HEK293T (cell line): ENCODE measurements at places on chromosomes 5 and 9.

- DNase-seq, result no peak
These were observed 26.1 kb upstream of the GLRA1 start for GRCh38 chr5:151950706-151951105.

DNA sequence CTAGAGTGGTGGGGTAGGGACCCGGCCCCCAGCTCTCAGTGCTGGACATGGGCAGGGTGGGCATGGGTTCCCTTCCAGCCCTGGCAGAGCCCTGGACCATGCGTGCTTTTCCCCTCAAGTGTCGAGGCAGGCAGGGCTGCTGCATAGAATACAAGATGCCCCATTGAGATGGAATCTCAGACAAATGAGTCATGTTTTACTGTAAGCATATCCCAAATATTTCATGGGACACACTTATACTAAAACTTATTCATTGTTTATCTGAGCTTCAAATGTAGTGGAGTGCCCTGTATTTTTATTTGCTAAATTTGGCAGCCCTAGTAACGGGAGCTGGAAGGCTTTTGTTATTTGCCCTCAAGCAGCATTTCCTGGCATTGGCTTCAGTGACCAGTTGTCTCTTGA lies 3.2 kb upstream of the RNU6ATAC start:
- DNase-seq, result no peak

DNA sequence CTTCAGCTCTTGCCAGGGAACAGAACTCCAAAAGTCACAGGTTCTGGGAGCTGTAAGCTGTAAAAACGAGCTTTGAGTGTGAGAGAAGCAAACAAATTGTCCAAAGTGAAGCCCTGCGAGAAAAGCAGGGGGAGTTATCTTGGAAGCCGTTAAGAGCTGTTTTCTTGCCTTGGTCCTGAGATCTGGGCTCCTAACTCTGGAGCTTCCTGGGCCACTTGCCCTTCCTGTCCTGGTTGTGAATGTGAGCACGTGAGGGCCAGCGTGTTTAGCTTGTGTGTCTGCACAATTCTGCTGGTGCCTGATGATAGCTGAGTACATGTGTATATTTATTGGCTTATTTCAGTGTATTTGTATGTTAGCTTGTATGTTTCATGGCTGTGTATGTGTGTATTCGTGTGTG lies 40.5 kb downstream of the DAB2IP start:
- DNase-seq, result no peak

DNA sequence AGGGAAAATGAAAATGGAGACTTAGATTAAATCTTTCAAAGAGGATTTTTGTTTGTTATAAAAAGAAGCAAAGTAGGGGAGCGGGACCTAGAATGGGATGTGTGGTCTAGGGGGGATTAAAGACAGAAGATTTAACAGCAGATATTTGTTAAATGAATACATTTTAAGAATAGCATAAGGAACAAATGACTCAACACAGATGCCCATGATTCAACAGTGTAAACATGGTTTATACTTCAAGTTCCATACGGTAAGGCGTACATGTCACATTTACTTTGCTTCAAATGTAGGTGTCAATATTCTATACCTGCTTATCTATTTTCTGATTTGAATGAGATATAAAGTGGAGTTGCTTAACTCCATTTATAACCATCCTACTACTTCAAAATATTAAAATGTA lies 1.5 kb downstream of the TICAM2 start:
- no peak for DNase-seq

- no peak for DNase-seq
These were observed 249.7 kb downstream of the ARHGAP26 start for GRCh38 chr5:143019614-143020515.

GRCh38 chr5:170110403-170111087 lies 4.8 kb downstream of the FOXI1 start:
- DNase-seq, result no peak

DNA sequence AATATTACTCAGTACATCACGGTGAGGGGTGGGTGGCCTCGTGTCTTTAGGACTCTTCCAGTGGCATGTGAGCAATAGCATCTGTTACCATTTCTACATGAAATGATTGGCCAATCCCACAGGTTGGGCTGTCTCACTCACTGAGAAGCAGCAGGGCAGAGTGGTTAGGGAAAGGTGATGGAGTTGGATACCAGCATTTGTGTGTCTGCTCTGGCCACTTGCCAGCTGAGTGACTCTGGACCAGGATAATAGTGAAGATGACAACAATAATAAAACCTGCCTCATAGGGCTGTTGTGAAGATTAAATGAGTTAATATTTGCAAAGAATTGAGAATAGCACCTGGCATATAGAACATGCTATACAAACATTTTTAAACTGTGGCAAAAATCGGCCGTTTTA lies 42.0 kb downstream of the IQGAP2 start:
- DNase-seq, result no peak

GRCh38 chr9:116144038-116144437 lies 9.6 kb upstream of the PAPPA start:
- no peak for DNase-seq

- DNase-seq, result peak; percentile 74
These were observed at the start of gene TUSC1 for GRCh38 chr9:25678147-25678666. Gene TUSC1 (minus strand): TSS chr9:25678444. CDS start chr9:25678312, 132 bp downstream.

- DNase-seq, result no peak
These were observed 21.4 kb downstream of the JMY start for GRCh38 chr5:79257314-79257713.

DNA sequence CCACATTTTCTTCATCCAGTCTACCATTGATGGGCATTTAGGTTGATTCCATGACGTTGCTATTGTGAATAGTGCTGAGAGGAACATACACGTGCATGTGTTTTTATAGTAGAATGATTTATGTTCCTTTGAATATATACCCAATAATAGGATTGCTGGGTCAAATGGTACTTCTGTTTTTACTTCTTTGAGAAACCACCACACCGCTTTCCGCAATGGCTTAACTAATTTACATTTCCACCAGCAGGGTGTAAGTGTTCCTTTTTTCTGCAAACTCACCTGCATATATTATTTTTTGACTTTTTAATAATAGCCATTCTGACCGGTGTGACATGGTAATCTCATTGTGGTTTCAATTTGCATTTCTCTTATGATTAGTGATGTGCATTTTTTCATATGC lies 82.2 kb upstream of the RFX3 start:
- DNase-seq, result no peak

- no peak for DNase-seq
These were observed 22.3 kb downstream of the TCF7 start for GRCh38 chr5:134136771-134137170.

GRCh38 chr9:14565352-14566016 lies 127.7 kb downstream of the ZDHHC21 start:
- DNase-seq, result no peak

DNA sequence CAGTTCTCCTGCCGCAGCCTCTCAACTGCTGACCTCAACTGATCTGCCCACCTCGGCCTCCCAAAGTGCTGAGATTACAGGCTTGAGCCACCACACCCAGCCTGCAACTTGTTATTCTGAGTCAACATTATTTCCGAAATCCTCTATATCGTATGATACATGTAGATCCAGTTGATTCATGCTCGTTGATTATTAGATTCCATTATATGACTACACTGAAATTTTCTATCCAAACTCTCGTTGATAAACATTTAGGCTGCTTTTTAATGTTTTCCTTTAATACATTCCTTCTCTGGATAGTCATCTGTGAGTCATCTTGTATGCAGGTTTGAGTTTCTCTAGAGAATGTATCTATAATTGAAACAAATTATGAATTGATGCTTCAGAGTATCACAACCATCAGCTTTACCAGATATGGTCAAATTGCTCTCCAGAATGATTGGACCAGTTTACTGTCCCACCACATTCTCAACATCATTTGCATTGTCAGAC lies 4.1 kb downstream of the CDK7 start:
- DNase-seq, result no peak

- DNase-seq, result peak; percentile 32
These were observed 681 bp downstream of the MAN2A1 start for GRCh38 chr5:109690242-109690974.

DNA sequence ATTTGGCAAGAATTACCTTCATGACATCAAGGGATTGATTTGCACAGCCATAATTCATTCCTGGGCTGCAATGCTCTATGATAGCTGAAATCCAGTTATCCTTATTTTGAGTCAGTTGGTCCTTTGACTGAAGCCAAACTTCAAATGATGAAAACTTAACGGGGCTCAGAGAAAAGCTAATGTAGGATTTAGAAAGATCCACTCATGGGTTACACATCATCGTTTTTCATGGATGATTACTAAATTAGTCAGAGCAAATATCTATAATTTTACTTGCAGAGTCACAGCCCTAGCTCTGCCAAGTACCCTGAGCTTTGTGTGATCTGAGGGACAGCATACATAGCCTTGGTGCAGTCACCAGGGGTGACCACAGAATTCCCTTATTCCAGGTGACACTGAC lies 27.3 kb upstream of the MUSK start:
- DNase-seq, result no peak

GRCh38 chr5:133164759-133165158 lies 112.9 kb downstream of the HSPA4 start:
- DNase-seq, result no peak

DNA sequence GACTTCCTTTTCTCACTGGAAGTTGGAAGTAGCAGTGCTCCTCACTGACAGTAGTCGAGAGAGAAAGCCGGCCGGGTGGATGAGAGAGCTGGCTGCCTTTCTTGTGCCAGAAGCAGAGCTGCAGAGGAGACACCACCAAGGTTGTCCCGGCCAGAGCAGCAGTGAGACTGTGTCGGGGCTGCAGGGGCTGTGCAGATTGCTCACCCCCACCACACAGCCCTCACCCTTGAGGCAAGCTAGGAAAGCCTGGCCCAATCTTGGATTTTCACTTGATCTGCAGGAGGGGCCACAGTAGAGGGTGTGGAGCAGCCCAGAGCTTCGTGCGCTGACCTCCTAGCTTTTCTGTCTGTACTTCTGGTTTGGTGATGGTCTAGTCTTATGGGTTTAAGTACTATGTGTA lies 9.1 kb downstream of the OSMR start:
- DNase-seq, result no peak

- DNase-seq, result no peak
These were observed 9.6 kb upstream of the IFNE start for GRCh38 chr9:21491756-21492155.

DNA sequence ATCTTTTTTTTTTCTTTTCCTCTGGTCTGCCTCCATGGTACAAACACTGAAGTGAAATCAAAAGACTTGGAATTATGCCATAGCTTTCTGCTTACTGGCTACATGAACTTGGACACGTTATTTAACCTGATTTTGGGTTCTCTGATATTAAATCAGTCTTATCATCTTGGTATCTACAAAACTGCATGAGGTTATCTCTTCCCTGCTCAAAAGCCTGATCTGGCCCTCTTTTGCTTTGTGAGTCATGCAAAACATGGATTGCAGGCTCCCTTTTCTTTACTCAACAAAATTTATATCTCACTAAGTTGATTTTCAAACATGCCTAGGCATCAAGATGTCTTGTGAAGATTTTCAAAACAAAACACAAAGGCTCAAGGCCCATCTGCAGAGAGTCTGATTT lies 45.9 kb upstream of the FST start:
- DNase-seq, result no peak

DNA sequence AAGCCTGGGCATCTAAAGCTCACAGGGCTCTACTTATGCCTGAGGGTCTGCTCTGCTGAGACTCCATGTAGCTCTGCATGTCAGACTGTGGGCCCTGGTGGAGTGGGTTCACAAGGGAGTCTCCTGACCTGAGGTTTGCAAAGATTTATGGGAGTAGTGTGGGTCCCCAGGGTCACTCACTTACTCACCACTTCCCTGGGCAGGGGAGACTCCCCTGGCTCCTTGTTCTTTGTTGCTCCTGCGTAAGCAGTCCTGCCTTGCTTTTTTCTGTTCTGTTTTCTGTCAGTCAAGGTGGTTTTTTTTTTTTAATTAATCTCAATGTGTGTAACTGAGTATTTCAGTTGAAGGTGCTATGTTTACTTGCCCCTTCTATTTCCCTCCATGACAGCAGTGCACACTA lies 256.6 kb downstream of the TMEM38B start:
- no peak for DNase-seq

DNA sequence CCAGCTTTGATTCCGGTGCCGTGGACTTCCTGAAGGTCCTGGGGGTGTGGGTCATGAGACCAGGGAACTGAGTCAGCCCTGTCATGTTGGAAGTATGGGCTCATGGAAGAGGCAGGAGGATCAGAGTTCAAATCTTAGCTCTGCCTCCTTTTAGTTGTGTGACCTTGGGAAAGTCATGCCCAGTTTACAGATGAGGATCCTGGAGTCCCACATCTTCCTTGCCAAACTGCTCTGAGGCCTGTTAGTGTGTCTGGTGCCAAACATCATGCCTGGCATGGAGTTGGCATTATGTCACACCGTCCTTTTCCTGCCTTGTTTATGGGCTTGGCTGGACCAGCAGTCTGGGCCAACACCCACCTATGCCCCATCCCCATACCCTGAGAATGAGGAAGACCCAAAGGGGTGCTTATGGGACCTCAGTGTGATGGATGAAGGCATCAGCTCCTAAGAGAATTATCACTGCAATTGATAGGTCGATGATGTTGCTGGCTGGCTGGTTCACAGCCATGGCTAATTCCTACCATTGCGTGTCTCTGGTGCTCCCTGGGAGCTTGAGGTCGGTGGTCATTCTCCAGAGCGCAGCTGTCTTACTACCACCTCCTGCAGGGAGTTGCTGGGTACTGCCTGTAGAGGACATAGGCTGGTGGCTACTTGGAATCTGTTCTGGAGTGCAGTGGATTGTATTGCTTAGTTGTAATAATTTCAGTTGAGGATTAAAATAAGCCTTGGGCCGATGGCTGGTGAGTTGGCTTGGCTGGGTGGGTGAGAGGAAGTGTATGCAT lies 140.5 kb upstream of the PITX1 start:
- peak; percentile 50 for DNase-seq

DNA sequence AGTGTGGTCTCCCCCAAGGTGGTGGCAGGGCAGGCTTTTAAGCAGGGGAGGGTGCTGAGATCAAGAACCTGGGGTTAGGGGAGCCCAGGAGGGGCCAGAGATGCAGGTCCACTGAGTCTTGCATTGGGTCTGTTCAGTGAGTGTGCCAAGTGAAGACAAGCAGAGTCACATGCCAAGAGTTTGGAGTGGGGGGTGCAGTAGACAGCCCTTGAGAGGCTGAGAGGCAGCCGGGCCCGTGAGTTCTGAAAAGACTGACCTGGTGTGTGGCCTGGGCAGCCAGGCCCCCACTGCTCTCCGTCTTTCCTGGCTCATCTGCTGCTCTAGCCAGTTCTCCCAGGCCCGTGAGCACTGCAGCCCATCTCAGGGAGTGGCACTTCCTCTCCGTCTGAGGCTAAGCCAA lies 120.0 kb downstream of the DAB2IP start:
- DNase-seq, result no peak

GRCh38 chr5:66450988-66451387 lies 145.2 kb upstream of the MAST4 start:
- no peak for DNase-seq

DNA sequence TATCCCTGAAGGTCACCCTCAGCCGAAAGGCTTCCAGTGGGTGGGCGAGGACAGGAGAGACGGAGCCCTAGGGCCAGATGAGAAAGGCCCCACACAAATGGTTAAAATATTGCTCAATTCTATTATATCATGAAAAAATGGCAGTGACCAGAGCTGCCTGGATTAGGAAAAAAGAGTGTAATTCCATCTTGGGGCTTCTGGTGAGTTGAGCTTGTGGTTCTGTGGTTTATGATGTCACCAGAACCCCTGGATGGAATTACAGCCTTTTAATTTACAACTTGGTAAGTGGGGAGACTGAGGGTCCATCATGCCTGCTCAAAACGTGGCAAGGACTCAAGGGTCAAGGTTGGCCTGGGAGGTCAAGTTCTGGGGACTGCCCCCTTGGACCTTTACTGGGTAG lies 55.5 kb upstream of the STC2 start:
- no peak for DNase-seq

- no peak for DNase-seq
These were observed 12.6 kb downstream of the NNT start for GRCh38 chr5:43615445-43616184.

- DNase-seq, result no peak
These were observed 1137.8 kb downstream of the CDH18 start for GRCh38 chr5:18850216-18850615.
